ENCODE measurements at places on chromosomes 12 and 14.
A peak's percentile ranks its signal among the peaks of the same experiment; 100 is the strongest.

- DNase-seq: no peak
These were observed 101.1 kb upstream of the BCL2L14 start for GRCh38 chr12:11969437-11970154.

- no peak for DNase-seq
These were observed 138.1 kb downstream of the DPF3 start for GRCh38 chr14:72755766-72756165.

DNA sequence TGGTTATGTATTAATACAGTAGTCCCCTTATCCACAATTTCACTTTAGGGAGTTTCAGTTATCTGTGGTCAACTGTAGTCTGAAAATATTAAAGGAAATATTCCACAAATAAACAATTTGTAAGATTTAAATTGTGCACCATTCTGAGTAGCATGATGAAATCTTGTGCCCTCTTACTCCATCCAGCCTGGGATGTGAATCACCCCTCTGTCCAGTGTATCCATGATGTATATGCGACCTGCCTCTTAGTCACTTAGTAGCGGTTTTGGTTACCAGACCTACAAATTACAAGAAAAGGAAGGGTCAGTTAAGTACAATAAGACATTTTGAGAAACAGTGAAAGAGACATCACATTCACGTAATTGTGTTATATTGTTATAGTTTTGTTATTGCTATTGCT lies 39.9 kb upstream of the MDGA2 start:
- DNase-seq: no peak

DNA sequence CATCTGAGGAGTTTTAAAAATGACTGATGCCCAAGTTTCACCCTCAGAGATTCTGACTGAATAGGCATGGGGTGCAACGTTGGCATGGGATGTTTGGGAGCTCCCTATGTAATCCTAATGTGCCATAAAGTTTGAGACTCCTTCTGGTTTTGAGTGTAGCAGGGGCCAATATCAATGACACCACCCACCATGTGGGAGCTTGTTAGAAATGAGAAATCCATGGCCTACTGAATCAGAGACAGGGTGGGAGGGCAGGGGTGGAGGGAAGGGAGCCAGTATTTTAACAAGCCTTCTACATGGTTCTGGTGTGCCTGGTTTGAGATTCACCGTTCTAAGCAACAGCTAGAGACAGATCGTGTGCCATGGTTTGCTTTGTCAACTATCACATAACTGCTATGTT lies 46.1 kb downstream of the VCPKMT start:
- no peak for DNase-seq

GRCh38 chr12:57224973-57225679 lies 4.4 kb upstream of the SHMT2 start:
- DNase-seq: no peak

GRCh38 chr14:104966261-104966865 lies 11.8 kb downstream of the AHNAK2 start:
- DNase-seq: no peak

- DNase-seq: no peak
These were observed 96.6 kb downstream of the NCOR2 start for GRCh38 chr12:124470806-124471205.

DNA sequence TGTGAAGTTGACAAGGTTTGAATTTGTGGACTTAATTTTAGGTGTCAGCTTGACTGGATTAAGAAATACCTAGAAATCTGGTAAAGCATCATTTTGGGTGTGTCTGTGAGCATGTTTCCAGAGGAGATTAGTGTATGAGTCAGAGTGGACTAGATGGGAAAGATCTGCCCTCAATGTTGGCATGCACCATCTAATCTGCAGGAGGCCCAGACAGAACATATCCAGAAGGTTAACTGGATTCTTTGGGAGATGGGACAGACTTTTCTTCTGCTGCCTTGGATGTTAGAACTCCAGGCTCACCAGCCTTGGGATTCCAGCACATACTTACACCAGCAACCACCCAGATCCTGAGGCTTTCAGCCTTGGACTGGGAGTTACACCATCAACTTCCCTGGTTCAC lies 14.1 kb downstream of the SGPP1 start:
- DNase-seq: no peak

GRCh38 chr12:989051-989450 lies 2.0 kb upstream of the ERC1 start:
- DNase-seq: no peak

GRCh38 chr14:101960225-101960624 lies 4.1 kb upstream of the DYNC1H1 start:
- DNase-seq: no peak

DNA sequence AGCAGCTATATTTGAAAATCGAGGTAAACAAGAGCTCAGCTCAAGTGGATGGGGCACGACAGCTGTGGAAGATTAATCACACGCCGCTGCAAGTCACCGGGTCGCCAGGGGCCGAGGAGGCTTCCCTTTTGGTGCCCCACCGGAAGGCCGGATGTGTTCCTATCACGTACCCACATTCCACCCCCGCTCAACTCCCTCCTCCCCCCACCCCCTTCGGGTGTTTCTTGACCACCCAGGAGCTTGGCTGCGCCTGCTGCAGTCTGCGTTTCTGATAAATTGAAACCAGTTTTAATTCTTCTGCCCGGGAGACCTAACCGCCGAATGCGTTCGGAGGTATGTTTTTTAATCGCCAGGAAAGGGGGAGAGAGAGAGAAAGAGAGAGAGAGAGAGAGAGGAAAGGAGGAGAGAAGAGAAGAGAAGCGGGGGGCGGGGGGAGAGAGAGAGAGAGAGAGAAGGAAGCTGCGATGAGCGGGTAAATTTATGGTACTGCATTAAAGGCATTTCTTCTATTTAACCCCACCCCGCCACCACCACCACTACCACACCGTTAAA lies 1.8 kb downstream of the SLC8A3 start:
- DNase-seq: peak; percentile 61

GRCh38 chr12:121284551-121285390 lies 11.7 kb downstream of the CAMKK2 start:
- no peak for DNase-seq

DNA sequence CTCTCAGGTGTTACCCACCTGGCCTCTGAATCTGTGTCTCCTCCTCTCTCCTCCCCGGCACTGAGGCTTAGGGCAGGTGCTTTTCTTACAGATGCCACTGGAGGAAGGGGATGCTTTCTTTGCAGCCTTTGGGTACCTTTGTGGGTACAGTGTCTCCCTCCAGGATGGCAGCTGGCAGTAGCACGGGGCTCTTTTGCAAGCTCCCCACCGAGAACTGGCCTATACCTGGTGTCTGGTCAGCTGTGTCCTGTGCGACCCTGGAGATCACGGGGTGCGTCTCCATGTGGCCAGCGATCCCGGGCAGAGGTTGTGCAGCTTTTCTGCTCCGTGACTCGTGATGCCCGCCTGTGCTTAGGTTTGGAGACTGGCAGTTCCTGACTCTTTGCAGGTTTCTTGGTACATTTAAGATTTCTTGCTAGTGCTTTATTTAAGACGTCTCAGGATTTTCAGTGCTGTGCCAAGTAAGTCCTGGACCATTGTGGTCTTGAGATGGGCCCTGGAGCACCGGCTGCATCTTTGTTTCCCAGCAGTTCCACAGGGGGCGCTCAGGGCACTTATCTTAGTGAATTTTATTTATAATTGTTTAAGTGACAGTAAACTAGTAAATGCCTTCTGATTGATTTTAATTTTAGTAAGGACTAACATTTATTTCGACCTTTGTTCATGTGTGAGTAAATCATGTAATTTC lies 68.9 kb downstream of the DDX51 start:
- DNase-seq: no peak

DNA sequence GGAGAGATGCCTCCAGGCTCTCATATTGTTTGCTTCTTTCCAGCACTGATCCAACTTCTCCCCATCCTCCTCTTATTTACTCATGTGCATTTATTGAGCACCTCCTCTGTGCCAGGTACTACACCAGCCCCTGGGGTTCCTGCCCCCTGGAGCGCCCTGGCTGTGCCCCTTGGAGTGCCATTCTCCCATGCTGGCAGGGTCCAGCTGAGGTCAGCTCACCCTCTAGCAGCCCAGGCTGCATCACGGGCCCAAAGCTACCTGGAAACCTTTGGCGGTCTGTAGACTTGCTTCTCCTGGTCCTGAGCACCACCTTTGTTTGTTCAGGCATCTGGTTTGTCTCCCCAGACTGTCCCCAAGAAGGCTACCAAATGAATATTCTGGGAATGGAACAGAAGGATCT lies 67.0 kb downstream of the ADCK1 start:
- no peak for DNase-seq

DNA sequence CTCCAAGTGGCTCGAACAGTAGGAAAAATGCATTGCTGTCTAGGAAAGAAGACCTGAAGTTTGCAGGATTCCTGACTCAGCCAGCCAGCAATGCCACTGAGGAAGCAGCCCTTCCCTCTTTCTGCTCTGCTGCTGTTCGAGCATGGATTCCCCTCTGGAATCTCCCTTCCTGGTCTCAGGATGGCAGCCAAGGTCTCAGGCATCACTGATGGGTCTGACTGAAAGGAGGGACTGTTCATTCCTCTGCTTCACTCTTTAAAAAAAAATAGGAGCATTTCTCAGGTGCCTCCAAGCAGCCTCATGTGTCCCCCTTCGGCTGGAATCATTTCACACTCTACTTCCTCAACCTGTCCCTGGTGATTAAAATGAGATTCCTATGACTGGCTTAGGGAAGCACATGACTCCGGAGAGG lies 62.4 kb downstream of the SLC15A4 start:
- DNase-seq: no peak

DNA sequence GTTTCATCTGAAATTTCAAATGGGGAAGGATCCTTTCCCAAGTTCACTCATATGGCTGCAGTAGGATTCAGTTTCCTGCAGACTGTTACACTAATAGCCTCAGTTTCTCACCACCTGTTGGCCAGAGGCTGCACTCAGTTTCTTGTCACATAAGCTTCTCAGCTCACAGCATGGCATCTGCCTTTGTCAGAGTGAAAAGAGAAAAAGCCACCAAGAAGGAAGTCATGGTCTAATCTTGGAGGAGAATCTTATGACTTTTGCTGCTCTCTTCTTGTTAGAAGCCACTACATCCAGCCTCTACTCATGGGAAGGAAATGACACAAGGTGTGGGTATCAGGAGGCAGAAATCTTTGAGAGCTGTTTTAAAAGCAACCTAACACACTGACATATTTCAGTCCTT lies 39.4 kb upstream of the BTG1 start:
- DNase-seq: no peak

- DNase-seq: no peak
These were observed 222.1 kb downstream of the C12orf42 start for GRCh38 chr12:103273645-103274044.

- DNase-seq: no peak
These were observed 257.6 kb downstream of the EGLN3 start for GRCh38 chr14:33693237-33693636.

- no peak for DNase-seq
These were observed at the start of gene CLEC2B for GRCh38 chr12:9869307-9870161. TSS of gene CLEC2B (minus strand) at chr12:9869354.

- no peak for DNase-seq
These were observed 104.9 kb upstream of the FSCB start for GRCh38 chr14:44612002-44612401.
